ENCODE measurements at places on chromosomes 5 and 9. TPM values are rescaled to one million over a fixed set of nuclear protein-coding genes. Genes with fewer than 3 reads are reported as not detected.

SLC46A2 gene
- total RNA-seq = not detected

CDKN2A gene
- total RNA-seq = not detected

PNPLA7 gene
- 6.7 TPM for total RNA-seq

- peaks cover 2% of the 10 kb centered on the region for H3K27me3 ChIP-seq
- H3K36me3 ChIP-seq = no peaks in the 10 kb centered on the region
- H3K27ac ChIP-seq = no peak overlapping the region
- DNase-seq = no peak
Measured at GRCh38 chr9:75175395-75175794, 87.1 kb downstream of the OSTF1 start.

- H3K27ac ChIP-seq = no peak overlapping the region
- no peaks in the 10 kb centered on the region for H3K36me3 ChIP-seq
- H3K27me3 ChIP-seq = no peaks in the 10 kb centered on the region
- peak; percentile 65 for DNase-seq
Measured at GRCh38 chr5:61933787-61934626, 372.0 kb upstream of the KIF2A start.

DNA sequence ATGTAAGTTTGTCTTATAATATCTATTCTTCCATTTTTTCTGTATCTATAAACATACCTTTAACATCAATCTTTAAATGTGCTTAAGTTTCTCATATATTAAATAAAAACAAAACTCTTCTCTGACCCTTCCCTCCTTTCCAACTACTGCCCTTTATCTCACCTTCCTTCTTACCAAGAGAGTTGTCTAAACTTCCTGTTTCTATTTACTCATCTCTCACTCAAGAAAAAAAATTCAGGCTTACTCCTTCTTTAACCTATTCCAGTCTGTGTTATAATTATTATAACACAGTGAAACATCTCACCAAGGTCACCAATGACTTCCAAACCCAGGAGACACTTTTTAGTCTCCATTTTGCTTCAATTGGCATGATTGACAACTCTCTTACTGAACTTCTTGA, 140.9 kb downstream of the CCDC171 start:
- H3K4me1 ChIP-seq = no peaks in the 10 kb centered on the region
- no peaks in the 10 kb centered on the region for H3K27me3 ChIP-seq
- H3K4me3 ChIP-seq = no peak overlapping the region
- DNase-seq = no peak
- no peak overlapping the region for H3K27ac ChIP-seq

GRCh38 chr9:13179257-13179656, 100.2 kb downstream of the MPDZ start:
- H3K36me3 ChIP-seq = no peaks in the 10 kb centered on the region
- H3K27ac ChIP-seq = peak overlapping the region; percentile 23
- DNase-seq = no peak
- peaks cover 6% of the 10 kb centered on the region for H3K4me1 ChIP-seq
- no peaks in the 10 kb centered on the region for H3K27me3 ChIP-seq
- no peak overlapping the region for H3K4me3 ChIP-seq

DNA sequence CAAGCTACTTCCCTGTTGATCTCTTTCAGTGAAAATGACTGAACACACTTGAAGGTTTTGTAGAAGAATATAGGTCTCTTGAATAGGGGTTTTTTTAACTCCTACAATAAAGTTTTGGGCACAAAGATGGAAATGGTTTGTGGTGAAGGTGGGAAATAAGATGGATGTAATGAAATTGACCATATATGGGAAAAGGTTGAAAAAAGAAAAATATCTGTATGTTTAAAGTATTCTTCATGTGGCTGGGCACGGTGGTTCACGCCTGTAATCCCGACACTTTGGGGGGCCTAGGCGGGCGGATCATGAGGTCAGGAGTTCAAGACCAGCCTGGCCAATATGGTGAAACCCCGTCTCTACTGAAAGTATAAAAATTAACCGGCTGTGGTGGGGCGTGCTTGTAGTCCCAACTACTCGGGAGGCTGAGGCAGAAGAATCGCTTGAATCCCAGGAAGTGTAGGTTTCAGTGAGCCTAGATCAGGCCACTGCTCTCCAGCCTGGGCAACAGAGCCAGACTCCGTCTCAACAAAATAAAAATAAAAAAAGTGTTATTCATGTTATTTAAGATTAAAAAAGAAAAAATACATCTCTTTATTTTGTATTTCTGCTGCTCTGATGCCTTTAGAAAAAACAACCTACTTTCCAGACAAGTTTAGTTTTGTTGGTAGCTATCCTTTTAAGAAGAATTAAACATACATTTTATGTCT, 2.2 kb downstream of the RBM27 start:
- H3K27me3 ChIP-seq = no peaks in the 10 kb centered on the region
- H3K27ac ChIP-seq = no peak overlapping the region
- no peak overlapping the region for H3K4me3 ChIP-seq
- no peaks in the 10 kb centered on the region for H3K4me1 ChIP-seq
- no peaks in the 10 kb centered on the region for H3K36me3 ChIP-seq

- no peak overlapping the region for H3K27ac ChIP-seq
- H3K27me3 ChIP-seq = no peaks in the 10 kb centered on the region
- H3K4me3 ChIP-seq = no peak overlapping the region
Measured at GRCh38 chr9:69222970-69223369, 48.9 kb downstream of the TJP2 start.

- H3K27me3 ChIP-seq = peaks cover 14% of the 10 kb centered on the region
- DNase-seq = no peak
- peaks cover 8% of the 10 kb centered on the region for H3K4me1 ChIP-seq
- H3K27ac ChIP-seq = no peak overlapping the region
- peaks cover 5% of the 10 kb centered on the region for H3K36me3 ChIP-seq
Measured at GRCh38 chr5:6584727-6585126, 48.1 kb downstream of the NSUN2 start.

DNA sequence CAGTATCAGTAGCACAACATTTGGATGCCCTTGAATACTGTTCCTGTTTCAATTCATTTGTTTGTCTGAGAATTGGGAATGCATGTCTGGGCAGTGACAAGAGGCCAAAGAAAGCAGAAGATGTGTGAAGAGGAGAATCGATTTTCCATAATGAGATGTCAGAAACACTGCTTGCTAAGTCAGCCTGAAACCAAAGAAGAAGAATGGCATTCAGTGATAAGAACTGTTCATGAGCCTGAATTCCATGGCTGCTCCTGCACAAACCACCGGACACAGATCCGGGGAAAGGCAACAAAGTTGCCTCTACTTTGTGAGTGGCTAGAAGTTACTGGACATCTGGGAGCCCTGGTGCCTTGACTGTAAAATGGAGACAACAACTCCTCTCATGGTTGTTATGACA, 207.2 kb upstream of the RASEF start:
- no peak overlapping the region for H3K4me3 ChIP-seq
- no peak for DNase-seq
- H3K27ac ChIP-seq = no peak overlapping the region

Data from glutamatergic neuron (in vitro differentiated cells).